ENCODE measurements at places on chromosomes 1 and 21.

DNA sequence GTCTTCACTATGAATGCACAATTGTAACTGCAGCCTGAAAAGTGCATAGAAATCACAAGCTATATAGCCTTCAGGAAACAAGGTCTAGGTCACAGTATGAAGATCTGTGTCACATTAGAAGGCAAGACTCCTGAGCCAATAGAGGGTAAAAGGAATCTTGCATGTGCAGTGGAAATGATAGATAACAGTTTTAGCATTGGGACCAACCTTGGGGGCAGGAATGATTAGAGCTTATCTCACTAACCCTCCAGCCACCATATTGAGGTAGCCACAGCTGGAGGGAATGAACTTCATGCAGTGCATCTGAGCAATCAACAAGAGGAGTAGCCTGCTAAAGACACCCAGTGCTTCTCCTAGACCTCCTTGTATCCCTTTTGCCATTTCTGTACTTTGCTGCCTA lies 390.1 kb downstream of the LTN1 start:
- DNase-seq: no peak

DNA sequence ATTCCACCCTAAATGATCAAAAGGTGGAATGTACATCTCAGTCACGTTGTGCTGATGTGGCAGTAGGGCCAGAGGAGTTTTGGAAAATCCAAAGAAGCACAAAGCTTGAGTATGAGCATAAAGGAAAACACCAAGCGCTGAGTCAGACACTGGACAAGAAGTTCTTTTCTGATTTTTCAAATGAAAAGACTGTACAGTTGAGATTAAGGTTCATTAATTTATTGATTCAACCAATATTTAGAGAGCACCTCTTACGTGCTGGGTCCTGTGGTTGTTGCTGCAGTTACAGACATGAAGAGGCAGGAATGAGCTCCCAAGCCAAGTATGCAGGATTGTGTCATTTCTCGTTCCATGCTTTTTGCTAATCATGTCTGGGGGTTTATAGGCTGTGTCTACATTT lies 28.9 kb upstream of the APP start:
- DNase-seq: no peak

GRCh38 chr1:165717918-165718515 lies 19.7 kb upstream of the ALDH9A1 start:
- DNase-seq: peak; percentile 21

GRCh38 chr1:65230731-65231481 lies 78.4 kb upstream of the DNAJC6 start:
- no peak for DNase-seq

- DNase-seq: peak; percentile 26
Measured at GRCh38 chr1:6245869-6246496, 2.0 kb downstream of the HES3 start.

DNA sequence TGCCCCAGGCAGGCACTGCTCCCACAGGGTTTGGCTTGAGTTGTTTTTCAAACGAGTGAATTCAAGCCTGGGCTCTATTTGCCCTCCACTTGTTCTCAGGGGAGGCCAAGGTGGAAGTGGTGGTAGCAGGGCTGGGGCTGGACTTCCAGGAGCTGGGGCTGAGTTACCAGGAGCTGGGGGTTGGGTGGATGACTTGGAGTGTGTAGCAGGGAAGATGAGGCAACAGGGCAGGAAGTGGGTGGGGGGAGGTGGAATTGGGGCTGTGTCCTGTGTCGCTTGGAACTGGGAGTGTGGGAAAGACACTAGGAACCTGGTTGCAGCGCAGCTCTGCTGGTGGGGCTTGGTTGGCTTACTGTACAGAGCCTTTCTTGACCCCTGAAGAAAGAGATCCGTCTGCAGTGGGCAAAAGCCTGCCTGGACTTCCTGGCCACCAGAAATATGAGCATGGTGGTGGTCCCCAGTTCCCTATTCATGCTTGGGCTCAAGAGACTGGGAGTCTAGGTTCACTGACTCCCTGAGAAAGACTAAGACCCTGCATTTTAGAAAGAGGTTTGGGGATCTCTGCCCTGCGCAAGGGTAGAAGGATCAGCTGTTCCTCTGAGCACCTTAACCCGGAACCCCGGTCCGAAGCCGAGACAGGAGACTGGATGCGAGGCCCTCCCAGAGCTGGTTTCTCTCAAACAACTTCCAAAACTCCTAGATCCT lies 3.1 kb downstream of the TFAP2E start:
- no peak for DNase-seq

- DNase-seq: peak; percentile 45
Measured at GRCh38 chr1:64744492-64745180, at the start of gene RAVER2. TSS of gene RAVER2 (plus strand) at chr1:64745075. CDS start at chr1:64745173, 98 bp downstream.

DNA sequence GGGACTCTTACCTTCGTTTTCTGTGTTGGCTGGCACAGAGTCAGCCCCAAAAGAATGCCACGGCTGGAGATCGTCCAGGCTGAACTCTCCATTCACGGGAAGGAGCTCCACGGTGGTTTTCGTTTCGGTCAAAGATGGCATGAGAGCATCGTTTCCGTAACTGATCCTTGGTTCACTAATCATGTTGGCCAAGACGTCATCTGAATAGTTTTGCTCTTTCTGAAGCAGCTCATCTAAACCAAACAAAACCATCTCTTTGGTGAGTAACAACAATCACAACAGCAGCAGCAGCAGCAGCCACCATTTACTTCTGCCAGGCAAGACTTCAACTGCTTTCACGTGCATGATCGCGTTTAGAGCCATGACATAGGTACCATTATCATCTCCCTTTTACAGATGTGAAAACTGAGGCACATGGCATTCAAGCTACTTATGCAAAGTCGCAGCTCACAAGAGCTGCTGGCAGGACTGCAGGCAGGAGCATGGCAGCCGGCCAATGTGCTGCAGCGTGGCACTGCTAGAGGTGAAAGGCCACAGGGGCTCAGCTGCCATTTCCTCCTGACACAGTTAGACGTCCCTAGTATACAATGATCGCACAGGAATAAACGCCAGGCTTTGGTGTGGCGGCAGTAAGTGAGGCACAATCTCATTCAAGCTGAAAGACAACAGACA lies 177.1 kb downstream of the GABPA start:
- no peak for DNase-seq

DNA sequence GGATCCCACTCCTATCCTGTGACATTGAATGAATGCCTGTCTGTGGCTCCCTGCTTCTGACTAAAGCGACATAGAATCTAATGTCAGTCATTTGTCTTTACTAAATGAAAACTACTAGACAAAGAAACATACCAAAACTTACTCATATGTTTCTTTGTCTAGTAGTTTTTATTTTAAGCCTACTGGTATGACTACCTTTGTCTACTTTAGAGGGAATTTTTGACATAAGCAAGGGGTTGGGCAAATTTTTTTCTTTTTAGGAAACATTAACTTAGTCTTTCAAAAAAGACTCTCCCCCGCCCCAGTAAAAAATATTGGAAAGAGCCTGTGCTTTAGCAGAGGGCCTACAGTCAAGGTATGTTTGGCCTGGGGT lies 4.9 kb downstream of the NEK7 start:
- no peak for DNase-seq

DNA sequence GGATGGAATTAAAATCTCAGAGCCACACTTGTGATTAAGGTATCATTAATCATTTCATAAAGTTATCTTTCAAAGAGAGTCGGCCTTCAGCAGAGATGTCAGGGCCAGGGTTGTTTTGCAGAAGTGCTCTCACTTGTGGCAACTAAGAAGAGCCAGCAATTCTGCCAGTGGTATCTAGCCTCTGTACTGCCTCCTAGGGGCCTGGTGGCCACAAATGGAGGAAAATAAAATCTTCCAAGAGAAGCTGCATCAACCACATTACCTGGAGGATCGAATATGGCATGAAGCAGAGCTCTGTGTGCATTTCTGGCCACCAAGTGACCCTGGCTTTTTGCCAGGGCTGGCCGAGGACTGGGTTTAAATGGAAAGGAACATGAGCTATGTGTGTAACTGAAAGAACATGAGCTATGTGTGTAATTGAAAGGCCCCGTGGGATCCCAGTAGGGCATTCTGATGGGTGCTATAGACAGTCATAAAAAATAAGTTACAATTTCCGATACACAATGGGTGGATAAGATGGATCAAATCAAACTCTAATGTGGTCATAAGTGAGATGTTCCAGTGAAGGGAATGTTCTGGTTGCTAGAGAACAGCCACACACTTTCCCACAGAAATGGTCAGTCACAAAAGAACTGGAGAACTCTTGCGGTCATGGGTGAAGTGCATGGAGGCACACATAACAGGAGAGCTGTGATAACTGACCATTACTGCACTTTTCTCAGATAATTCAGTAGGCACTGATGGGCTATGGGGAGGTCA lies 335.8 kb downstream of the CAMTA1 start:
- DNase-seq: no peak

GRCh38 chr1:224707843-224708725 lies 92.0 kb downstream of the CNIH3 start:
- no peak for DNase-seq

GRCh38 chr1:214570442-214570841 lies 19.0 kb upstream of the PTPN14 start:
- no peak for DNase-seq

DNA sequence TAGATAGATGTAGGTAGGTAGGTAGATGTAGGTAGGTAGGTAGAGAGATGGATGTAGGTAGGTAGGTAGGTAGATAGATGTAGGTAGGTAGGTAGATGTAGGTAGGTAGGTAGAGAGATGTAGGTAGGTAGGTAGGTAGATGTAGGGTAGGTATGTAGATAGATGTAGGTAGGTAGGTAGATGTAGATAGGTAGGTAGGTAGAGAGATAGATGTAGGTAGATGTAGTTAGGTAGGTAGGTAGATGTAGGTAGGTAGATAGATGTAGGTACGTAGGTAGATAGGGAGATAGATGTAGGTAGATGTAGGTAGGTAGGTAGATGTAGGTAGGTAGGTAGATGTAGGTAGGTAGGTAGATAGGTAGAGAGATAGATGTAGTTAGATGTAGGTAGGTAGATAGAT lies 62.3 kb upstream of the MORC3 start:
- DNase-seq: no peak

GRCh38 chr1:20486457-20487235 lies 636 bp upstream of the CAMK2N1 start:
- DNase-seq: no peak

- no peak for DNase-seq
Measured at GRCh38 chr1:43532716-43533115, 2.0 kb downstream of the PTPRF start.

- no peak for DNase-seq
Measured at GRCh38 chr1:47948126-47948525, 49.1 kb downstream of the TRABD2B start.

DNA sequence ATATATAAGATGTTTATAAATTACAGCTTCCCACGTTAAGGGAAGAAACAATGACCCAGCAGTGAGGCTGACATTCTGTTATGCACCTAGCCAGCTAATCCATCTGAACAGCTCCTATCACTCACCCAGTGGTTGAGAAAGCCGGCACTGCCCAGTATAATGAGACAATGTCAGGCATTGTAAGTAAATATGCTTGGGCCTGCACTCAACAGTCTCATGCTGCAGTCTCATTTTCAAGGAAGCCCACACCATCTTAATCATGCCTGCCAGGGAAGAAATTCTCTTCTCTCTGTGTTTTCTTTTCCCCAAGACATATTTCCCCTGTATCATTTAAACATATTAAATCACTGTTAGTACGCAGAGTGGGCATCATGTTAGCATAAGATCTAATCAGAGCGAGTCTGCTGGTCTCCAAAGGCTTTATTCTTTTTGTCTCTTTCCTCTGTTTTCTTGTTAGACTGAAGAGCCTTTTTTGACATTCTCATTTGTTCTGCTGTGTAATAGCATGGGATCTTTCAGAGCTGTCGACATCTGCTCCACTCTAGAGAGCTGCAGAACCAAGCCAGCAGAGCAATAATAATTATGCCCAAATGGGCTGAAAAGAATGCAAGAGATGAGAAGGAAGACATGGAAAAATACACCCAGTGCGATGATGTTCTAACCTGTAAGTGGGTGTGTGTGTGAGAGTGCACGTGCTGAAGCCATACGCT lies 67.6 kb upstream of the SLC22A15 start:
- DNase-seq: no peak

DNA sequence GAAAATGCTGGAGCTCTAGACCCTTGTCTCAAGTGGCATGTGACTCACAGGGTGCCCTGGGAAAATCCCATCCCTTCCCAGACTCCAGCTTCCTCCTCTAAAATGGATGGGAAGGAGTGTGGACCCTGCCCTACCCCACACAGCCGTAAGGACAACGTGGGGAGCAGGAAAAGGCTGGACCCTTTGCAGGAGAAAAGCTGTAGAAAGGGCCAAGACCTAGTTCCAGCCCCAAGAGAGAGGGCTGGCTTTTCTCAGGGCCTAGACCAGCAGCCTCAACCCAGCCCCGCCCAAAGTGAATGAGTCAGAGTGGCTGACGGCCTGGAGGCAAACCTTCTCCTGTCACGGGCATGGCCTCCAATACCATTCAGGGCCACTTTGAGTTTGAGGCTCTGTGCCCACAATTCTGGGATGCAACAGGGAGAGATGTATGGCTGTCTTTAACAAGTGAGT lies 1.1 kb downstream of the LAMB3 start:
- peak; percentile 78 for DNase-seq

GRCh38 chr1:172473842-172474241 lies 30.0 kb upstream of the PIGC start:
- DNase-seq: no peak

- no peak for DNase-seq
Measured at GRCh38 chr1:192439373-192440025, 122.7 kb downstream of the RGS21 start.

- no peak for DNase-seq
Measured at GRCh38 chr1:77652268-77652667, 30.2 kb downstream of the ZZZ3 start.

GRCh38 chr1:235468970-235469369 lies 35.3 kb downstream of the B3GALNT2 start:
- DNase-seq: no peak

- no peak for DNase-seq
Measured at GRCh38 chr1:171081763-171082201, 8.9 kb upstream of the FMO3 start.
